ENCODE measurements at places on chromosomes 11 and 22.

GRCh38 chr11:112519751-112520150 is 259.1 kb upstream of the PLET1 start:
- no peak for DNase-seq

GRCh38 chr11:96152623-96153022 is 190.4 kb downstream of the MAML2 start:
- no peak for DNase-seq

DNA sequence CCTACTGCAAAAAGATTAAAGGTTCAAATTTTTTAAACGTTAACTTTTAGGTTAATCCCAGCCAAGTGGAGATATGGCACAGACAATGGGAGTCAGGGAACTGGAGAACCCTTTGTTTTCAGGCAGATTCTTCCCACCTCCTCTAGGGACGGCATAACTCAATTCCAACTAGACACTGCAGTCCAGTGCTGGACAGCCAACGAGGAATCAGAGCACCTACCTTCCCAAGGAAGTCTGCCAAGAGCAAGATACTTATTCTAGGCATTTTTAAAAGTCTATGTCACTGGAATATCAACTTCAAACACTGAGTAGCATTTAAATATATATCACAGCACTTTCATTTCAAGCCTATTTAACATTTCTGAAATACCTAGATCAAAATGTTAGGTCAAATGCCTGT is 7.3 kb downstream of the CADM1 start:
- DNase-seq: no peak

GRCh38 chr11:100903284-100903683 is 216.2 kb downstream of the ARHGAP42 start:
- no peak for DNase-seq

- no peak for DNase-seq
Observed at GRCh38 chr22:19517171-19517500, 7.1 kb downstream of the CLDN5 start.

- DNase-seq: no peak
Observed at GRCh38 chr11:11155962-11156815, 196.9 kb downstream of the CSNK2A3 start.

DNA sequence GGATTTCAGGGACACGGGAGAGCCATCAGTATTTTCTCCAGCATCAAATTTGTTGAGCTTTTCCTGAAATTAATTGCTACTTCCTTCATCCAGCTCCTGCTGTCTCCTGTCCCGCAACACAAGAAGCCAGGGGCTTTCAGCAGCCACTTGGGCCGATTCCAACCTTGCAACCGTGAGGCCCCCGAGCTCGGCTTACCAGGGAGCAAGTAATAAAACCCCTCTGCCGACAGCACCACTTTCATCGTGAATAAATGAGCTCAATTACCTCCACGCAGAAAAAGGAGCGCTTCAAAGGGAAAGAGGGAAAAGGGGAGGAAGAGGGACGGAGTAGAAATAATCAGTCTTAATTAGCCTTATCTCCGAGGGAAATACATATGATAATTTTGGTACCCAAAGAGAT is 76.6 kb downstream of the CELSR1 start:
- no peak for DNase-seq

DNA sequence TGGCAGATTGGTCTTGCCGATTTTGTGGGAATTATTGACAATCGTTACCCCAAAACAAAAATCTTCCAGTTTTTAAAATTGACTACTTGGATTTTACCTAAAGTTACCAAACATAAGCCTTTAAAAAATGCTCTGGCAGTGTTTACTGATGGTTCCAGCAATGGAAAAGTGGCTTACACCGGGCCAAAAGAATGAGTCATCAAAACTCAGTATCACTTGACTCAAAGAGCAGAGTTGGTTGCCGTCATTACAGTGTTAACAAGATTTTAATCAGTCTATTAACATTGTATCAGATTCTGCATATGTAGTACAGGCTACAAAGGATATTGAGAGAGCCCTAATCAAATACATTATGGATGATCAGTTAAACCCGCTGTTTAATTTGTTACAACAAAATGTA is 37.2 kb downstream of the IGLL1 start:
- DNase-seq: no peak

GRCh38 chr22:46688949-46689348 is 49.1 kb downstream of the CERK start:
- DNase-seq: no peak

DNA sequence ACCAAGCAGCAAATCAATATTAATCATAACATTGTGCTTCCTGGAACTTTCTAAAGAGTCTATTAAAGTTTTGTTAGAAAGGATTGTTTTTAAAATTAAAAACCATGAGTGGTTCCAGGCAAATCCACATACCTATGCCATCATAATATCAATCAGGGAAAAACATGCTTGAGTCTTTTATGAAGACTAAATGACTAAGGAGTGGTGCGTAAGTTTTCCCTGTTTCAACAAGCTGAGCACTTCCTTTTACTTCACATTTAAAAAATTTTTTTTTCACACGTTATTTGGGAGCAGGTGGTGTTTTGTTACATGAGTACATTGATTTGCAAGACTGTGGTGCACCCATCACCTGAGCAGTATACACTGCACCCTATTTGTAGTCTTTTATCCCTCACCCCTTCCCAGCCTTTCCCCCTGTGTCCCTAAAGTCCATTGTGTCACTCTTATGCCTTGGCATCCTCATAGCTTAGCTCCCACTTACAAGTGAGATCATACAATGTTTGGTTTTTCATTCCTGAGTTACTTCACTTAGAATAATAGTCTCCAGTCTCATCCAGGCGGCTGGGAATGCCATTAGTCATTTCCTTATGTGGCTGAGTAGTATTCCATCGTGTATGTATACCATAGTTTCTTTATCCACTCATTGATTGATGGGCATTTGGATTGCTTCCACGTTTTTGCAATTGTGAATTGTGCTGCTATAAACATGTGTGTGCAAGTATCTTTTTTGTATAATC is 1190.3 kb upstream of the RAG2 start:
- DNase-seq: no peak

DNA sequence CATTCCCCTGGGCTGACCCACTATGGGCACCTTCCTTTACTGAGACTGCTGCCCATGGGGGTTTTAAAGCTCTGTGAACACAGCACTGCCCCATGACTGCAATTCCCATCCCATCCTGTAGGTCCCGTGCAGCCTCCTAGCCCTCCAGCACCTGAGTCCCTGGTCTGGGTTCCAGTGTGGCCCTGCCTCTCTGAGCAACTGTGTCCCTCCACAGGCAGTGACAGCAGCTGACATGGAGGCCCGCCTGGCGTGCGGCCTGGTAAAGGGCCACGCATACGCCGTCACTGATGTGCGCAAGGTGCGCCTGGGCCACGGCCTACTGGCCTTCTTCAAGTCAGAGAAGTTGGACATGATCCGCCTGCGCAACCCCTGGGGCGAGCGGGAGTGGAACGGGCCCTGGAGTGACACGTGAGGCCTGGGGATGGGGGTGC is 12.6 kb downstream of the OMP start:
- no peak for DNase-seq

All from dorsolateral prefrontal cortex (tissue), 122 donors.